ENCODE measurements at places on chromosomes 6 and 20.
A peak's percentile ranks its signal among the peaks of the same experiment; 100 is the strongest.

DNA sequence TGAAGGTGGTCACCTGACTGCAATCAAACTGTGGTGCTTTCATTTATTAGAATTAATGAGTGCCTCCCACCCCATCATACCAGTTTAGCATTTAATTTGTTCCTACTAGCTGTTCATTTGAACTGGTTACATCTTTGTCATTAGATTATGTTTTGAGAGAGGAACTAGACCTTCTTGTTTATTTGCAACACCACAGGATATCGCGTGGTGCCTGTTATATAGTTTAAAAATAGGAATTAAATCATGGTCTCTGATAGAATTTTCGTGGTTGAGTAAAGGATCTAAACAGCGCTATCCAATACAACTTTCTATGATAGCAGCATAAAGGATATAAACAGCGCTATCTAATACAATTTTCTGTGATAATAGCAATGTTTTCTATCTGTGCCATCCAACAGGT is 2.8 kb downstream of the RPRD1B start:
- DNase-seq = no peak

DNA sequence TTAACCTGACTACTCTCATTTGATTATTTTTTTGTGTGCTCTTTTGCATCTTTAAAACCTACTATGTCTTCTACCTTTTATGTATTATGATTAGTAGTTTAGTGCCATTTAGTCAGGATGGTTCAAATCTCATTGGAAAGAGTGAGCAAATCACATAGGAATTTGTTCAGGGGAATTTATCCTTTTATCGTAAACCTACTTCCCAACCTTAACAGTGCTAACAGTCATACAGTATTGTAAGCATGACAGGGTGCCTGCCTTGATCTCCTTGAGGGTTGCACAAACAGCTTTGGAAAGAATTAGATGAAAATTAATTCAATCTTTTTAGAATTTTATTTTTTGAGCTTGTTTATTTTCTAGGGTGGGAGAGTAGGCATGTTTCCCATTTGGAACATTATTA is 18.3 kb downstream of the RNF8 start:
- no peak for DNase-seq

DNA sequence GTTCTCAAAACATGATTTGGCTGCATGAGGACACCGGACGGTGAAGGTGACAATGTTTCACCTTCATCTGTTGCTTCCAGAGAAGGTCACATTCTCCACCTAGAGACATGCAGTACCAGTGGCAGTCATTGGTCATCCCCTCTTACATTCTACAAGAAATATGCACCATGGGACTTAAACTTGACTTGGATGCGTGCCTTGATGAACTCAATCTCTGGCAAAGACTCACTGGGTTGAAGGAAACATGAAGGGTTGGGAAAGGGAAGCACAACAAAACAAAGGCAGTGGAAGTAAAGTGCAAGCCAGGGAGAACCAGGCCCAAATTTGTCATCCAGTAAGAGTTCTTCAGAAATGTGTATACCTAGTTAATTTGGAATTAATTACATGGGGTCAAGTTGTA is 39.4 kb upstream of the ARMH2 start:
- no peak for DNase-seq

GRCh38 chr6:20906945-20907344 is 372.7 kb downstream of the CDKAL1 start:
- peak; percentile 90 for DNase-seq

DNA sequence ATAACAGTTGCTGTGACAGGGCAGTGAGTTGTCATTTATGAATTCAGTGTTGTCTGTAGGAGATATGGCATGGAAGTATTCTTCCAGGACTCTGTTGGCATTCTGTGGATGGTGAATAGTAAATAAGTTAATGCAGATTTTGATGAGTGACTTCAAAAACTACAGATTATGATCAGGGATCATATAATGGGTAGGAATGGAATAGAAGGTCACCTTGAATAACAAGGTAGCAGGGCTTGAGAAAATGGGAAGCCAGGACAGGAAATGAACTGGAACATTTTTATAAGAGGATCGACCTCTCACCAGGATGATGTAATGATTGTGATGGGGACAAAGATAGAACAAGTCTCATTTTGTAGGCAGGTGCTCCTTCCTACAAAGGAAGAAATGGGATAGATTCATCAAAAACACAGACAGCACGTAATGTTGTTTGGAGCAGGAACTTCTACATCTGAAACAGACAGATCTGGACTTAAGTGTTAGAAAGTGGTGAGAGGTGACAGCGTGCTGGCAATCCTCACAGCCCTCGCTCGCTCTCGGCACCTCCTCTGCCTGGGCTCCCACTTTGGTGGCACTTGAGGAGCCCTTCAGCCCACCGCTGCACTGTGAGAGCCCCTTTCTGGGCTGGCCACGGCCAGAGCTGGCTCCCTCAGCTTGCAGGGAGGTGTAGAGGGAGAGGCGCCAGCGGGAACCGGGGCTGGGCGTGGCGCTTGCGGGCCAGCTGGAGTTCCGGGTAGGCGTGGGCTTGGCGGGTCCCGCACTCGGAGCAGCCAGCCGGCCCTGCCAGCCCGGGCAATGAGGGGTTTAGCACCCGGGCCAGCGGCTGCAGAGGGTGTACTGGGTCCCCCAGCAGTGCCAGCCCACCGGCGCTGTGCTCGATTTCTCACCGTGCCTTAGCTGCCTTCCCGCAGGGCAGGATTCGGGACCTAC is 30.8 kb upstream of the SSR1 start:
- DNase-seq = no peak

DNA sequence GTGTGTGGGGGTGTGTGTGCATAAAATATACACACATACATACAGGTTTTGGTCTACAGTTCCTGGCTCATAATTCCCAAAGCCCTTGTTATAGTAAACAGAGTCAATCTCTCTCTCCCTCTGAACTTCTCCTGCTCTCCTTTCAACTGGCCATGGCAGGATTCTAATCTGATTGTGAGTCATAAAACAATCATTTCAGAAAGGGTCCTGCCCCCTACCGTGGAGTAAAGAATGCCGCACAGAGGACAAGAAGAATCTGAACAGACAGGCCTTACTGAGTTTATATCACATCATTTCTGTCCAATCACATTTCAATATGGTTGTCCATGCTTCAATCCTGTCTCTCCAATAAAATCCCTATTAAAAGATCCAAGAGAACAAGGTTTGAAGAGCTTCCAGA is 416.9 kb downstream of the FRK start:
- no peak for DNase-seq

DNA sequence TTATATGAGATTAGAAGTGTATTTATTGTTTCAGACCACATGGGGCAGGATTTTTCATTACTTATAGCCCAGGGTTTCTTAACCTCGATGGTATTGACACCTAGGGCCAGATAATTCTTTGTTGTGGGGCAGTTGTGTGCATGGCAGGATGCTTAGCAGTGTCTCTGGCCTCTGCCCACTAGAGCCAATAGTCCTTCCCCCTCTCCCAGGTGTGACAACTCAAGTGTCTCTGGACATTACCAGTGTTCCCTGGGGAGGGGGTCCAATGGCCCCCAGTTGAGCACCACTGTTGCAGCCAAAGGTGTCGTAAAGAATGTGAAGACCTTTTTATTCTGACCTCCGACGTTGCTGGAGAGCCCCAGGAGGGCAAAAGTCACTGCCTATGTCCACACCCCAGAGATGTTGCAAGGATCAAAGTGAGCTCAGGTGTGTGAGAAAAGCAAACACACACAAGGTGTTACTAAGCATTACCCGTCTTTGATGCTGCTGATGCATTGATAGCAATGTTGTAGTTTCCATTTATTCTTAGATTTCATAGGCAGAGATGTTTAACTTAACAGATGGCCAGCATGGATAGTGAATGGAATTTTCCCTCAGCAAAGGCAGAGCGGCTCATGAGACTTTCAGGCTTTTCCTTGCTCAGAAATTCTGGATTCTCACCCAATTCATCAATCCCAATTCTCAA is 22.2 kb downstream of the BANF2 start:
- DNase-seq = peak; percentile 13

DNA sequence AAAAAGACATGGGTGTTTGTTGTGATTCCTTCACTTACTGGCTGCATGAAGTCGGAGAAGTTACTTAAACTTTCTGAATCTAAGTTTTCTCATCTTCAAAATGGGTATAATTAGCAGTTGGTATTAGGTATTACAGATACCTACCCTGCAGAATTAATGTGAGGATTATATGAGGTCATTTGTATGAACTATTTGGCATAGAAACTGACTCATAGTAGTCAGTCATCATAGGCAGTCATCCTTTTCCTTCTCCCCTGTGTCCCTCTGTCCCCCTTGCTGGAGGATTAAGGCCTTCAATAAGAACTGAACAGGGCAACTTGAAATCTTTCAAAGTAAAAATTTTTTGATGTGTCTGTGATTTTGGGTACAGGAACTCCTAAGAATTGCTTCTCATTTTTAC is 26.3 kb downstream of the RALGAPB start:
- DNase-seq = peak; percentile 13

- no peak for DNase-seq
These were observed 41.1 kb downstream of the PPP1R14C start for GRCh38 chr6:150183966-150184365.

DNA sequence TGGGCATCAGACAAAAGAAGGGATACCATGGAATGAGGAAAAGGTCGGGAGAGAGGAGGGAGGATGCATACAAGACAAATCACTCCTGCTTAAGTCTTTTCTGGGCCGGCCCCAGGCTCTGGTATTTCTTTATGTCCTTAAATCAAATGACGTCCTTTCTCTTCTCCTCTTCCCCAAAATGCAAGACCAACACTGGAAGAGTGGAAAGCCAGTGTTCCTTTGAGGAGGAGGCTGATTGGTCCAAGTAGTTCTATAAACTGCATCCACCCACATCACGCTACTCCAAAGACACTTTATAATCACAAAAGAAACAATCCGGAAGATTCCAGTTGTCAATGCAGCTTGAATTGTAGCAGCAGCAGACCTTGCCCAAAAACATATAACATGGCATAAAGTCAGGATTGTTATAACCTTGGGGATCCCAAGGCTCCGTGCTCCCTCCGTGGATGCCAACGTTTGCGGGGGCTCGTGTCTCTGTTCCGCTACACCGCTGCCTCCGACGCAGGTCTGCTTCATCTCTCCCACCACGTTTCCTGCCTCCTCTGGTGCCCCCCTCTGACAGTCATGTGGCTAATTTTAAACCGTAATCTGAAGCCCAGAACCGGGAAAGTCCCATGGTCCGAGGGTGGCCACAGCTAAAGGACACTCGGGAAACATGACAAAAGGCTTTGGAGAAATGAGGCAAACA is 47.1 kb downstream of the MCUR1 start:
- peak; percentile 43 for DNase-seq

- DNase-seq = no peak
These were observed 592.6 kb upstream of the ADGRB3 start for GRCh38 chr6:68042339-68043121.

DNA sequence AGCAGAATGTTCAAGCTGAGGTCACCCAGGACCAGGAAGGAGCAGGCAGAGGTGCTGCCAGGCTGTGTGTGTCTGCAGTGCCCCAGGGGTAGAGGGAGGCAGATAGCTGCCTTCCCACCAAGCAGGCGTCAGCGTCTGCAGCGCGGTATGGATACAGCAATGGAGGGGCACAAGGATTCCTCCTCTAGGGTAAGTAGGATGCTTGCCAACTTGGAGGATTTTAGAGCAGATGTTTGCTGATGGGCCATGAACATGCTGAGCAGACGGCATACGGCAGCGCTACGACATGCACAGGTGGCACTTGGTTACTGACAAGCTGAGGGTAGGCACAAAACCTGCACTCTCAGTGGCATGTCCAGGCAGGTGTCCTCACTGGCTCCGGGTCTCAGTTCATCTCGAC is 48.1 kb downstream of the PSMG4 start:
- DNase-seq = no peak

DNA sequence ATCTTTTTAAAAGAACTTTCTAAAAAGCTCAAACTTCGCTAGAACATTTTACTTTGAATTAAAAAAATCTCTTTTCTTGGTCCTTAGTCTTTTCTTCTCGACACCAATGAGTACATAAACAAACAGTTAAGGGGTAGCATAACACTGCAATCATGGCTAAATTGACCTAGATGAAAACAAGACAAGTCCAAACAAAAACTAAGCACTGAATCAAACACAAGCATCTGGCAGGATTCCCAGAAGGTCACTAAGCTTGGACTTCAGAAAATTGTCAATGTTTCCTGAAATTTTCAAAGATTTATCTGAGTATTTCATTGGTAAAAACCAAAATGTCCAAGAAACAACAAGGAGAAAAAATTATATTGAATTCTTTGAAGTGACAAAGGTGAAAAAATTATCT is 5.0 kb downstream of the COL21A1 start:
- peak; percentile 24 for DNase-seq

DNA sequence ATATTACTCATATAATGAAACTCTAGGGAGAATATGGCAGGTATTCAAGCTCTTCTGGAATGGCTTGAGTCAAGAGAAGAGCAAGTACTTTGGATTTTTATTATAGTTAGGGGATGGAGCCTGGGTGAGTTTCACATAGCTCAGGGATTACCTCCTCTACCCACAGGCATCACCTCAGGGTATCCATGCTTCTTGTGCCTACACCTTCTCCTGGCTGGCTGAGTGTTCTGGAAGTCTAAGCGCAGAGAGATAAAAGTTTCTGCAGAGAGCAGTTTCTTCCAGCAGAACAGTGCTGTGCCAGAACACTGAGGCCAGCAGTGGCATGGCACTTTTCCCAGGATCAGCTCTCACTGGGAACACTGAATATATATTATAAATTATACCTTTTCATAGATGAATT is 199.7 kb upstream of the KCNQ5 start:
- DNase-seq = peak; percentile 23

DNA sequence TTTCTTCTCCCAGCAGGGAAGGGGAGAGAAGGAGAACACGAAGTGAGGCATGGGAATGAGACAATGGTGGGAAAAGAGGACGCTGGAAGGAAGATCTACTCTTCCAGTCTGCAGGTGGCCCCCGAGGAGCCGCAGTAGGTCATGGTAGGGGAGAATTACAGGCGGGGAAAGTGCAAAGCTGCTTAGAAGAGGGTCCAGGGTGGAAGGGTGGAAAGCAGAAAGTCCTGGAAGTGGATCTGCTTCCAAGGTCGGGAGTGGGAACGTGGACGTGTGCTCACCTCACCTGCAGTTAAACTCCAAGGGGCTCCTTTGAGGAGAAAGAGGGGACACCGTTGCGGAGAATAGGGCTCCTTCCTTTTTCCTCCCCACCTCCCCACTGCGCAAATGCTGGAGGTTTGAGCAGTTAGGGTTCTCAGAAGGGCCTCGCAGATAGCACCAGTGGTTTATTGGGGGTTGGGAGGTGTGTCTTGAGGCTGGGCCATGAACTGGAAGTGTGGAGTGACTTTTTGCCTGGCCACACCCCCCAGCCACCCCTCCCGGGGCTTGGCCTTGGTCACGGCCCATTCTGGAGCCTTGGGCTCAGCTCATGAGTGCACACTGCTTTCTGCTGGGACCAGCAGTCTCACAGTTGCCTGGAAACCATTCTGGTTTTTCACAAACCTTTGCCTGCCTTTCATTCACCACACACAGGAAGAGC is 100.4 kb upstream of the MLN start:
- DNase-seq = no peak
